ENCODE measurements at places on chromosomes 3 and 15. TPM values are rescaled to one million over a fixed set of nuclear protein-coding genes. Genes with fewer than 3 reads are reported as not detected.
A peak's percentile ranks its signal among the peaks of the same experiment; 100 is the strongest.

Gene ARGFX
- total RNA-seq, result not detected

Gene EEF1AKMT4
- total RNA-seq, result 2.7 TPM

Gene SLCO2A1
- not detected for total RNA-seq

Gene ZNF280D
- total RNA-seq, result 16.8 TPM

Gene STRC
- total RNA-seq, result 0.50 TPM

Gene PRICKLE2
- 0.05 TPM for total RNA-seq

Gene ALG1L2
- total RNA-seq, result not detected

GRCh38 chr3:177196008-177196455 lies 1.2 kb downstream of the TBL1XR1 start:
- DNase-seq, result peak; percentile 35
- H3K27me3 ChIP-seq, result no peaks in the 10 kb centered on the region
- H3K4me1 ChIP-seq, result peaks cover 63% of the 10 kb centered on the region
- peak overlapping the region; percentile 96 for H3K4me3 ChIP-seq

- H3K4me1 ChIP-seq, result peaks cover 47% of the 10 kb centered on the region
- no peak overlapping the region for H3K27ac ChIP-seq
- peaks cover 1% of the 10 kb centered on the region for H3K36me3 ChIP-seq
- no peak overlapping the region for H3K4me3 ChIP-seq
Measured at GRCh38 chr3:112508261-112508660, 9.0 kb upstream of the BTLA start.

- H3K27me3 ChIP-seq, result no peaks in the 10 kb centered on the region
- H3K36me3 ChIP-seq, result no peaks in the 10 kb centered on the region
- no peak overlapping the region for H3K4me3 ChIP-seq
- no peak for DNase-seq
Measured at GRCh38 chr15:36256404-36256807, 323.0 kb upstream of the CDIN1 start.

- no peaks in the 10 kb centered on the region for H3K4me1 ChIP-seq
- H3K27ac ChIP-seq, result no peak overlapping the region
- DNase-seq, result no peak
- no peak overlapping the region for H3K4me3 ChIP-seq
Measured at GRCh38 chr3:126947429-126947828, 35.5 kb upstream of the PLXNA1 start.

DNA sequence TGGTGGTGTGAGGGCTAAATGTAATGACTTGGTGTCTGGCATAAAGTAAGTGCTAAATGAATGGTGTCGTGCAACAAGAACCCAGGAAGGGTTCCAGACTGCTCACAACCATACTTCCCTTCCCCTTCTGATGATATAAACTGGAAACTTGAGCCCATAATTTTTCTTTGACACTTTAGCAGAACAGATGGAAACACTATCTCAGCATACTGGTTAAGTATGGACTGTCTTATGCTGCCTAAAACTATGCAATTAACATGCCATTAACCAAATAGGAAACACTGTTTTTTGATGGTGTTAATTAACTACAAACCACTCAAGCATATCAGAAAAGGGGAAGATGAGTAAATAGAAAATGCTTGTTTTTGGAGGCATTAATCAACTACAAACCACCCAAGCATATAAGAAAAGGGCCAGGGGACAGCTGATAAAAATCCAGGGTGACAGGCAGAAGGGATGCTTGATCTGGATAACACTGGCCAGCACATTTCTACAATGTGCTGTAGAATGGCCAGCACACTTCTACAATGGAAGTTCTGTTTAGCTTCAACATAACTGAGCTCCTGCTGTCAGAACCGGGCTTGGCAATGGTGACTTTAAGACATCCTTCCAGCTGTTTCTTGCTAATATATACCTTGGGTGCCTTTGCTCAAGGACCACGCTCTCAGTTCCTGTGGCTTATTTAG lies 85.5 kb upstream of the FAM3D start:
- H3K36me3 ChIP-seq, result no peaks in the 10 kb centered on the region
- peaks cover 2% of the 10 kb centered on the region for H3K27me3 ChIP-seq
- no peak overlapping the region for H3K4me3 ChIP-seq

- peaks cover 2% of the 10 kb centered on the region for H3K4me1 ChIP-seq
- no peak overlapping the region for H3K27ac ChIP-seq
- peaks cover 53% of the 10 kb centered on the region for H3K27me3 ChIP-seq
- no peak for DNase-seq
Measured at GRCh38 chr15:29968099-29968894, 114.5 kb upstream of the GOLGA8J start.

DNA sequence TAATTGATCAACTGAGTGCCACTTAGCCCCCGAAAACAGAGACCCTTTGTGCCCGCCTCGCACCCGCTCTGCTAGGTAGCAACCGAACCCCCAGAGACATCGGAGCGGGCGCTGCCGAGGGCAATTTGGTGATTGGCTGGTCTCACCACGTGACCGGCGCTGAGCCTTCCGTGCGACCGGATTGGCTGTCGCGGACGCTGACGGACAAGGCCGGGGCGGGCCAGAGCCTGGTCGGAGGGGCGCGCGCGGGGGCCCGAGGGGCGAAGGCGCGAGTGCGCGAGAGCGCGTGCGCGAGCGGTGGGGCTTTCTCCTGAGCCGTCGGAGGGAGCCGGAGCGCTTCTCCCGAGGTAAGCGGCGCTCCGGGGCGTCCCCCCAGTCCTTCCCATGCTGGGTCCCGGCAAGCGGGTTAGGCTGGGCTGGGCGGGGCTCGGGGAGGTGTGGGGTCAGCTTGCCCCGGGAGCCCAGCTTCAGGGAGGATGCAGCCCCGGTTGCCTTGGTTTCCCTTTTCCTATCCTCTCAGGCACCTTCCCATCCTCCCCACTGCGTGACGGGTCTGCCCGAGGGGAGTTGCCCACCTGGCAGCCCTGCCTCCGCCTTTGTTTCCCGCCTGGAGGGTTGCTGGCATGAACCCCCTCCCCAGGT lies at the start of gene TMEM108:
TSS of gene TMEM108 (plus strand) at position 303 of the 642 bp plus-strand sequence.
- peak within 1 kb of the TSS; percentile 37 for H3K4me3 ChIP-seq
- DNase-seq, result peak; percentile 27
- no peaks in the 10 kb centered on the region for H3K4me1 ChIP-seq
- no peak within 1 kb of the TSS for H3K27ac ChIP-seq

DNA sequence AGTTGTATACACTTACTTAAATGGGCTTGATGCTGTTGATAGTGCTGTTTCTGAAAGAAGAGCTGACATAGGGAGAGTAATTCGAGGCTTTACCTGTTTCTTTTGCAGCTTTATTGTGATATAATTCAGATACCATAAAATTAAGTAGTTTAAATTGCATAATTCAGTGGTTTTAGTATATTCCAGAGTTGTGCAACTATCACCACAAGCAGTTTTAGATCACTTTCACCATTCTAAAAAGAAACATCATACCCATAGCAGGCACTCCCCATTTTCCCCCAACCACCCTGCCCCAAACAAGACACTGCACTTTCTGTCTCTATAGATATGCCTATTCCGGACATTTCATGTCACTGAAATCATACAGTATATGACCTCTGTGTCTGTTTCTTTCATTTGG lies 98.5 kb downstream of the MTHFS start:
- no peaks in the 10 kb centered on the region for H3K36me3 ChIP-seq
- H3K4me1 ChIP-seq, result no peaks in the 10 kb centered on the region
- no peak for DNase-seq

GRCh38 chr3:143443851-143444331 lies 324.3 kb downstream of the CHST2 start:
- H3K27me3 ChIP-seq, result no peaks in the 10 kb centered on the region
- H3K27ac ChIP-seq, result peak overlapping the region; percentile 10
- H3K4me3 ChIP-seq, result no peak overlapping the region
- peaks cover 32% of the 10 kb centered on the region for H3K4me1 ChIP-seq
- DNase-seq, result peak; percentile 60
- H3K36me3 ChIP-seq, result peaks cover 1% of the 10 kb centered on the region

DNA sequence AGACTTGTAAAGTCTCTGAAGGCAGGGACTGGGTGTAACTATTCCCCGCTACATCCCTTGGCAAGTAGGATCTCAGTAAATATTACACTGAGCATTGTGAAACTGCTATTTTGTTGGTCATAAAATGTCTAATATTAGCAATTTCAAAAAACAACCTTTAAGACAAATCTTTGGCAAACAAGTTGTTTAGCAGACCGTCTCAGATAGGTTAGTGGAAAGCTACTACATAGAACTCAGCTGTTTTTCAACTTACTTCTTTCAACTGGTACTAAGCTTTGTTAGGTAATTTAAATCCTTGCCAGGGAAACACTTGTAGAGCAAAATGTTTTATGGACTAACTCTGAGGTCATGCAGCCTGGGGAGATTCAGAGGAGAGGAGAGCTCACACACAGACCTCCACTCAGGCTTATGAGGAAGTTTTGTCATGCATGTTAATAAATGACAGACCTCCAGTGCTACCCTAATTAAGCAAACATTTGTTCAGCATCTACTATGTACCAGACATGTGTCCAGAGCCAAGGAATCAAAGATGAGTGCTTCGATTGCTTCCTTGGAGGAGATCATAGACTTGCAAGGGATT lies 61.6 kb upstream of the STAC start:
- H3K27ac ChIP-seq, result no peak overlapping the region
- H3K27me3 ChIP-seq, result no peaks in the 10 kb centered on the region
- no peak for DNase-seq

- H3K27ac ChIP-seq, result no peak overlapping the region
- no peaks in the 10 kb centered on the region for H3K4me1 ChIP-seq
- DNase-seq, result no peak
- no peak overlapping the region for H3K4me3 ChIP-seq
Measured at GRCh38 chr3:66101901-66102300, 63.2 kb upstream of the MAGI1 start.

GRCh38 chr15:48928877-48929538 lies 34.7 kb downstream of the SHC4 start:
- peaks cover 11% of the 10 kb centered on the region for H3K27me3 ChIP-seq
- no peaks in the 10 kb centered on the region for H3K36me3 ChIP-seq
- no peak overlapping the region for H3K4me3 ChIP-seq

DNA sequence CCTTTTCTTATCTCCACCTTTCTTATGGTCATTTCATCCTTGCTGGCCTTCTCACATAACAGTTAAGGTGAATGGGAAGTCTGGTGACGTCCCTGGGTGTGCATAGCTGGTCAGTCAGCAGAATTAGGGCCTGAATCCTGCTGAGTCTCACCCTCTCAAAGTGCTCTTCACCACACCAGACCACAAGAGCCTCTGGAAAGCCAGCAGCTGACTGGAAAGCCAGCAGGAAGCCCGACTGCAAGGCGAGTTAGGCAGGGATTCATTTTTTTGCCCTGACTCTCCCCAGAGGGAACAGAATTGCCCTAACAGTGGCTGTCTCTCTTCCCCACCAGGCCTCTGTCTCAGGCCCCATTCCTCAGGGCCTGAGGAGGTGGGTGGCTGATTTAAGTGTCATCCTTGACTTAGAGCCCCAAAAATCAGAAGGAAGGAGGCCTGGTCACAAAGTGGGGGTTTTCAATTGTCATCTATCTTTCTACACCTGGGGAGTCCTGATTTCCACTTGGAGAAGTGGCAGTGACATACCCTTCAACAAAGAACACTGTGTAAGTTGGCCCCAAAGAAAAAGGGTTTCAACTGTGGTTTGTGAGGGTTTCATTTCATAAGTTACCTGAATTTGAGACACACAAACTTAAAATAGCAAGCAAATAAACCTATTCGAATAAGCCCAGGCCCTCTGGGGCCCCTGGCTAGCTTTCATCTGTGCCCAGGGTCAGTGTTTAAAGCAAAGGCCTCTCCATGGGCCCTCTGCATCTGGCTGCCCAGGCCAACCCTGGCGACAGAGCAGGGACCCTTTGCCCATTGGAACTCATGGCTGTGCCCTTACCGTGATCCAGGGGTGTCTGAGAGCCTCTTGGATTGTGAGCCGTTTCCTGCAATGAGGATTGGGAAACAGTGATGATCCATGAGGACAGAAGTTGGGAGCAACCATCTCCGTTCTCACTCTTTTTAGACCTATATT lies 90.5 kb upstream of the HERC1 start:
- H3K4me3 ChIP-seq, result no peak overlapping the region
- H3K27ac ChIP-seq, result no peak overlapping the region
- no peaks in the 10 kb centered on the region for H3K27me3 ChIP-seq
- H3K4me1 ChIP-seq, result peaks cover 17% of the 10 kb centered on the region
- DNase-seq, result no peak

- H3K27me3 ChIP-seq, result no peaks in the 10 kb centered on the region
- no peaks in the 10 kb centered on the region for H3K36me3 ChIP-seq
- H3K4me3 ChIP-seq, result no peak overlapping the region
- no peak for DNase-seq
Measured at GRCh38 chr3:138451595-138452162, 17.3 kb downstream of the ESYT3 start.

- no peak for DNase-seq
Measured at GRCh38 chr3:64244011-64244942, 19.0 kb upstream of the PRICKLE2 start.

DNA sequence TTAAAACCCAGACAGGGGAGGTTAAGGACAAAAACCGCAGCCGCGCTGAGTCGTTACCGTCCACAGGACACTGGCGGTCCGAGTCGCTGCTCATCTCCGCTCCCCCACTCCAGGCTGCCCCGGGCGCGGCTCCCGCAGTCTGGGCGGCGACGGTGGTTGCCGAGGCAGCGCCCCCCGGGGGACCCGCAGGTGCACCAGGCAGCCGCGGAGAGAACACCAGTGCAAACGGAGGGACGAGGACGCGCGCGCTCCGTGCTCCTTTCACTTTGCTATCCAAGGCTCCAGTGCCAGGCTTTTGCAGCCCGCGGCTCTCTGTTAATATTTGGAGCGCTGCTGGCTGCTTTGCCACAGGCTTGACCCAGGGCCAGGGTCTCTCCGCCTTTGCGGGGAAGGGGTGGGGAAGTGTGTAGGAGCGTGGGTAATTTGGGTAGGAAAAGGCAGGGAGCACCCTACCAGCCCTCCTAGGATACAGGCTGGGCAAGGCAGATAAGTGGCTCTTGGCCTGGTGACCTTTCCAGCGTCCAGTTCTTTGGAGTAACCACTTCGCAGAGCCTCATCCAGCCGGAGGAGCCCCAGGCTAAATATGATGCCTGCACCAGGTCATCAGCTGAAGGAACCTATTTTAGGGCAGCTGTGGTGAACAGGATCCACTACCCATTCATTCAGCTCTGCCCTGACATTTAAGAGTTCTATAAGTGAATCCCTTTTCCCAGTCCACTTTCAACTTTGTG lies at the start of gene GADL1:
TSS of gene GADL1 (minus strand) at position 141 of the 731 bp plus-strand sequence. CDS start at position 94, 47 bp downstream.
- H3K36me3 ChIP-seq, result no peaks in the 10 kb centered on the region
- H3K4me3 ChIP-seq, result peak within 1 kb of the TSS; percentile 57
- H3K27me3 ChIP-seq, result peaks cover 30% of the 10 kb centered on the region
- peak; percentile 38 for DNase-seq
- no peak within 1 kb of the TSS for H3K27ac ChIP-seq

GRCh38 chr15:65902373-65902772 lies 33.1 kb downstream of the RAB11A start:
- H3K36me3 ChIP-seq, result peaks cover 6% of the 10 kb centered on the region
- no peak overlapping the region for H3K27ac ChIP-seq
- DNase-seq, result peak; percentile 54
- peaks cover 14% of the 10 kb centered on the region for H3K4me1 ChIP-seq
- H3K27me3 ChIP-seq, result no peaks in the 10 kb centered on the region
- no peak overlapping the region for H3K4me3 ChIP-seq

- no peaks in the 10 kb centered on the region for H3K4me1 ChIP-seq
- no peak overlapping the region for H3K27ac ChIP-seq
- peaks cover 3% of the 10 kb centered on the region for H3K36me3 ChIP-seq
- no peaks in the 10 kb centered on the region for H3K27me3 ChIP-seq
Measured at GRCh38 chr15:58854593-58854992, 78.9 kb downstream of the SLTM start.

- no peaks in the 10 kb centered on the region for H3K4me1 ChIP-seq
- no peak overlapping the region for H3K27ac ChIP-seq
- no peak overlapping the region for H3K4me3 ChIP-seq
- no peak for DNase-seq
Measured at GRCh38 chr3:165712382-165712781, 124.8 kb downstream of the BCHE start.
